Right cardiac atrium (tissue), 5 donors: ENCODE measurements at places on chromosomes 3 and 15. TPM values are rescaled to one million over a fixed set of nuclear protein-coding genes. Genes with fewer than 3 reads are reported as not detected.

Gene SAMD7
- polyA plus RNA-seq = not detected

- DNase-seq = peak; percentile 86
Measured at GRCh38 chr15:78859971-78860719, 12.5 kb upstream of the MORF4L1 start.

GRCh38 chr15:88918738-88919137, 5.6 kb upstream of the MFGE8 start:
- peak; percentile 75 for DNase-seq

DNA sequence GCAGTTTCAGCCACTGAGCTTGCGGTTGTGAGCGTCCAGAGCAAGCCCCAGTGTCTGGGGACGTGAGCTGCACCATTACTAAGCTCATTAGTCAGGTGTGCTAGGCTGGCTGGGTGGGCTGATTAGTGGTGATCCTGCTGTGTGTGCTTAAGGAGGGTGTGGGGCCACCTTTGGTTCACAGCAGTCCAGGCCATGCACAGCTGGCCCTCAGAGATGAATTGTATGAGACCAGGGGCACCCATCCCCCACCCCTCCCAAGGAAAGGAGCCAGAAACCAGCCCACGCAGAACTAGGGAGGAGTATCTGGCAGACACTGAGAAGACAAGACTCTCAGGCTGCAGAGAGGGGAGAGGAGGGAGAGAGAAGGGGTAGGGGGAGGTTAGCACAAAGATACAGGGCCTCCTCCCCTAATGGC, 3.8 kb downstream of the TYRO3 start:
- no peak for DNase-seq

GRCh38 chr3:110815008-110815583, 256.5 kb upstream of the NECTIN3 start:
- DNase-seq = no peak

Gene FRMD5
- 24.1 TPM for polyA plus RNA-seq

DNA sequence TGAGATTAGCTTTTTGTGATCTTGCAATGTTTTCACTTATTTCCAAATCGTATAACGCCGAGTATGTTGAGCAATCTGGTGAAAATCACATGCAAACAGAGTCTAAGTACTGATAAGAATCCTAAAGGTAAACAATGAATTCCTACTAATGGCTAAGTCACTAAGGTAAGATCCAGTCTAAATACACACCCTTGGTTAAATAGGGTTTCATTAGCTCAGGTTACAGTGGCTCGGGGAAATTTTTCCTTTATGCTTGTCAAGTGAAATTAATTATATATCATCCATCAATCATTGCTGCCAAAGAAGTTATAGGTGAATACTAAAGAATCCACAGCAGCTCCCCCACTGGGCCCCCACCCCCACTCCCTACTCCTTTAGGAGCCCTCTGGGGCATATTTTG, 139.3 kb downstream of the SOX2 start:
- DNase-seq = no peak
